ENCODE measurements at places on chromosomes 13 and 19. TPM values are rescaled to one million over a fixed set of nuclear protein-coding genes. Genes with fewer than 3 reads are reported as not detected.

Gene MZF1
- total RNA-seq, result 13.8 TPM

Gene CABP5
- total RNA-seq, result not detected

Gene COL4A2
- 97.1 TPM for total RNA-seq

Gene ATXN8OS
- not detected for total RNA-seq

Gene SIGLECL1
- not detected for total RNA-seq

Gene ONECUT3
- total RNA-seq, result not detected

Gene ZIC2
- not detected for total RNA-seq

Gene AP1M2
- total RNA-seq, result 0.87 TPM

Gene SULT2B1
- total RNA-seq, result not detected

Gene LIM2
- total RNA-seq, result not detected

Gene NOVA2
- not detected for total RNA-seq

Gene KLF1
- not detected for total RNA-seq

Gene ZNF527
- 5.6 TPM for total RNA-seq

Gene IGLON5
- not detected for total RNA-seq

Gene IGFL4
- total RNA-seq, result under 0.01 TPM

Gene SYNGR4
- total RNA-seq, result not detected

Gene DLL3
- 0.12 TPM for total RNA-seq

Gene C19orf85
- total RNA-seq, result not detected

Gene CCDC169
- 4.5 TPM for total RNA-seq

Gene POSTN
- 13.1 TPM for total RNA-seq

Gene ZGLP1
- 0.22 TPM for total RNA-seq

Gene OLFM2
- 0.11 TPM for total RNA-seq

Gene MEDAG
- total RNA-seq, result 1.1 TPM

Gene LCP1
- total RNA-seq, result 2.7 TPM

Gene CPB2
- total RNA-seq, result not detected

Gene GCDH
- total RNA-seq, result 25.2 TPM

Gene CEACAM3
- not detected for total RNA-seq

Gene FOXA3
- not detected for total RNA-seq

Gene OSCAR
- total RNA-seq, result 0.22 TPM

Gene TNFSF9
- total RNA-seq, result not detected

Gene ZNF714
- 13.2 TPM for total RNA-seq

Gene LHB
- not detected for total RNA-seq

Gene SERTM1
- total RNA-seq, result under 0.01 TPM

Gene ZNF331
- total RNA-seq, result 8.3 TPM

Gene ZNF723
- total RNA-seq, result not detected

Gene PSG2
- total RNA-seq, result 0.12 TPM

Gene VSIG10L
- total RNA-seq, result 0.22 TPM

Gene RXFP2
- not detected for total RNA-seq

Gene ZNF443
- 3.7 TPM for total RNA-seq

Gene PLPPR3
- total RNA-seq, result not detected

Gene PIP5K1C
- 18.8 TPM for total RNA-seq

Gene MPHOSPH8
- total RNA-seq, result 19.6 TPM

Gene ZNF563
- total RNA-seq, result 3.0 TPM

Gene PRKCSH
- 118 TPM for total RNA-seq

Gene OR4F17
- total RNA-seq, result not detected

Gene ZNF284
- total RNA-seq, result 2.9 TPM

Gene TMPRSS9
- not detected for total RNA-seq

Gene GTF3A
- total RNA-seq, result 140 TPM

Gene SCEL
- not detected for total RNA-seq

Gene GRIN3B
- not detected for total RNA-seq

Gene PNMA8A
- total RNA-seq, result 13.0 TPM

Gene MAB21L1
- under 0.01 TPM for total RNA-seq

Gene SRRM5
- total RNA-seq, result not detected

Gene AMH
- 0.66 TPM for total RNA-seq

Gene ZNF8
- total RNA-seq, result 4.2 TPM

Gene PLEKHA4
- total RNA-seq, result 12.0 TPM

Gene SMIM24
- not detected for total RNA-seq

Gene UNC13A
- 0.44 TPM for total RNA-seq

Measured in uterine smooth muscle cell (primary cell).